Tibial nerve (tissue), 4 donors: ENCODE measurements at places on chromosomes 7 and 10.

DNA sequence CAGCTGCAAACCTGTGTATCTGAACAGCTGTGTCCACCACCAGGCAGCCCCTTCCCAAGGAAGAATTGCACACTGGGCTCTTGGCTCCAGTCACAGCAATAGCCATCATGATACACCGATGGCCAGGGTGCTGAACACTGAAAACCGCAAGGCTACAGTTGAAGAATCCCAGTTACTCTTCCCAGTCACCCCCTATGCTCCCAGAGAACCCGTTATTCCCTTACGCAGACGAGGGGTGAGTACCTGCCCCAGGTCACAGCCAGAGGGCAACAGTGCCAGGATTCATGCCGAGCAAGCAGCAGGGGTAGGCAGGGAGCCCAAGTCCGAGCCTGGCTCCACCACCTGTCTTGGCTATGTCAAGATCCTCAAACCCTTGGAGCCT lies 57.8 kb downstream of the RASGEF1A start:
- DNase-seq: no peak

GRCh38 chr7:90212149-90212495 lies 582 bp downstream of the STEAP2 start:
- peak; percentile 12 for DNase-seq

DNA sequence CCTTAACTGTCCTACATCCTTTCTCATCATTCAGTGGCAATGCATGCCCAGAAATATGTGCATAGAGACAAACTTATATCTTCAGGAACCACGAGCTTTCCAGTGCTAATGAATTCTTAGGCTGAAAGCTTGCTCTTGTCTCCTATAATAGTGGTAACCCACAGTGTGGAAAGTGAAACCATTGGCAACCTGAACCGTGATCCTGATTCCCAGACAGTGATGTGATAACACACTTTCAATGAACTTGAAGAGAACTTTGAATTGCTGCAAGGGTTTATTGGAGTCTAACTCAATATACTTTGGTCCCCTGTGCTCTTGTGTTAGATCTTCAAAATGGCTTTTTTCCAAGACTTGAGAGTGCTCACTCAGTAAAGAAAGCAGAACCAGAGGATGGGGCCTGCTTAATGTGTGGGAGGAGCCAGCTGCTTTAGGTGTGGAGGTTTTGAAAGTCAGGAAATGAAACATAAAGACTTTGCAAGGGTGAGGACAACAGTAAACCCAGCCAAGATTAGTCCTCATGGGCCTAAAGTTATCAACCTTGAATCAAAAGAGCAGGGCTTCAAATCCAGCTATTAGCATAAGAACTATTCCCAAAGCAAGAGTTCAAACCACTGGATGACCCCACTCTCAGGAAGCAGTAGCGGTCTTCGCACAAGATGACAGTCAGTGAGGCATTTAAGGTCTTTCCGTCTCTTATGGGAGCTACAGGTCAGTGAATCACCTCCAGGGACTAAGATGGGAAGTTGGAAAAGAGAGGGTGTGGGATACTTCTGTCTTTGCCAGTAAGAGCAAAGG lies 332.4 kb upstream of the NRP1 start:
- DNase-seq: no peak

- DNase-seq: no peak
Observed at GRCh38 chr10:48316236-48316635, 9.8 kb downstream of the MAPK8 start.
